ENCODE measurements at places on chromosomes 13 and 19. TPM values are rescaled to one million over a fixed set of nuclear protein-coding genes. Genes with fewer than 3 reads are reported as not detected.

DNA sequence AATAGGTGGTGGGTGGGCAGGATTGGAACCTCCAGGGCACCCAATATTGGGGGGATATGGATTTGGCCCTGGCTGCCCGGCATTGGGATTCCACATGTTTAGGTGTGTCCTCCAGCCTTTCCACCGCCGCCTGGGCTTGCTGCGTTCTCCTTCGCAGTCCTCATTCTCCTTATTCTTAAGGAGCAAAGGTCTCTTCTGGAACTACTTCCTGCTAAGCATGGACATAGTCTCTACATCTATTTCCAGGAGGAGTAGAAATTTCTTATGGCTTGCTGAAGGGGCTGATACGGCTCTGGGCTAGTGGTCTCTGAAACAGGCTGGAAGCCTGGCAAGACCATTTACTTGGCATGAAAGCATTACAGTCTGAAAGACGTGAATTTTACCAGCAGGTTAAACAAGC is 9.2 kb upstream of the FCGBP start:
- DNase-seq, result no peak

DNA sequence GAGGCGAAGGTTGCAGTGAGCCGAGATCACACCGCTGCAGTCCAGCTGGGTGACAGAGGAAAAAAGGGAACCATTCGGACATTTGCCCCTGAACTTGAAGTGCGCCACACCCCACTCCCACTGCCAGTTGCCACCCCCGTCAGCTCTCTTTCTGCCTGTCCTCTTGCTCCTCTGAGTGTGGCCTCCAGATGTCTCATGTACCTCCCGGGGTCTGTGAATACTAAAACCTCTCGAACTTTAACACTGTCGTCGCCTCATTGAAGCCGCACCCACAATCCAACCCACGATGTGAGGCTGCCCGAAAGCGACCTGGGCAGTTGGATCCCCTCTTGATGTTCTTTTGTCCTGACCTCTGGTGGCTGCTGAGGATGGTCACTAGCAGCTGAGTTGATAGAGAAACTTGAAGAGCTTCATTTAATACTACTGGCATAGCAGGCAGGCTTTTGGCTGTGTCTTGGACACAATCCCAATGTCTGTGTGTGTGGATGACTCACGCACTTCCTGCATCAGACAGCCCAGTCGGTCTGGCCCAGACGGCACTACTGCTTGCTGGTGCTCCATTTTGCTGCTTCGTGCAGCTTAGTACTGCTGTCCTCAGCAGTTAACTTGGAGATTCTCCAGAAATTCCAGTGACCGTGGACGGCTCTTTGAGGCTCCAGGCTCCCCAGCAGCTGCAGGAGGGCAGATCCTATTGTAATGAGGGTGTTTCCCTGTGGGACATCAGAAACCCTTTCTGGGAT is 4.2 kb downstream of the FPR3 start:
- DNase-seq, result peak; percentile 98

DNA sequence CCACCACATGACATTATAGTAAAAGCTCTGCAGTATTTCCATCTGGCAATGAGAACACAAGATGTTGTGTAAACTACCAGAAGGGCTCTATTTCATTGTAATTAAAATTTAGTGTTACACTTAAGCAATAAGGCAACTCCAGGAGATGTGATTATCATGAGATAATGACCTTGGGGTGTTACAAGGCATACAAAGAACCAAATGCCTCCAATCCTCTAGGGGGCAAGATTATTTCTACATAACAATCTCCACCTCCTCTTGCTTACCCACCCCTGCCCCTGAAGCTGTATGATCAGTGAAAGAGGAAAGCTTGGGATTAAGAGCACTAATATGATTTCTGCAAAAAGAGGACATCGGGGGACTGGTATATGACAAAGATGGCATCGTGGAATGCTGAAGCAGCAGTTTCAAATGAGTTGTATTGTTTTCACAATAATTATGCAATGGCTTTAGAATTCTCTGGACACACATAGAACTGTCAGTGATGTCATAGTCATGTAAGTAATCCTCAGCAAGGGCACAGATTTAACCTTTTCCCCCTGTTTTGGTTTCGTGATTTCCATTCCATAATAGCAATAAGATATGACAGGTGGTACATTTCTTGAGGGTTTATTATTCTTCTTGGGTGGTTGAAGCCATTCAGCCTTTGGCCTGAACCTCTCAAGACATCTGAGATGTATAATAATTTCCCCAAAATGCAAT is 295.3 kb downstream of the MZT1 start:
- DNase-seq, result no peak

DNA sequence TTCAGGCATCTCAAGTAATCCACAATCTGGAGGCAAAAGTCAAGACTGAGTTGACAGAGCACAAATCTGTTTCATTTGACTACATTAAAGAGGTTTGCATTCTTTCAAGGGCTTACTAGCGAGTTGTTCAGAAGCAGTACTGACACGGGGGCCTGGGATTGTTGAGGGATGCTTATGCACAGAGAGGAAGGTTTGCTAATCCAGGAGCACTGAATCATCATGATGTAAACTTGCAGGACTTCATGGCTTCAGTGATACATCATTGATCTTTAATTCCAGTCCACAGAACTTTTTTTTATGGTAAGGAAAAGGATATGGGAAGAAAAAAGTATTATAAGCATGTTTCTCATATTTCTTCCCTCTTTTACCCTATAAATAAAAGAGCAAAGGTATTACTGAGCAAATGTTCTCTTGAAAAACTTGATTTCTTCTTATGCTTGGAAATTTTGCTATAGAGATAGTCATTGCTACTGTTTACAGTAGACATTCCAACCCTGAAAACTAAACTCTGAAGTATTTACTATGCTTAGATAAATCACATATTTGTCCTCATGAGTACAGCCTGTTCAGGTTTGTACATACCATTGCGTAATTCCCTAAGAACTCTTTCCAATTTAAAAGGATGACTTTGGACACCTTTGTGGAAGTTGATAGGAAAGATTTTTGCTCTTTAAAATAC is 65.8 kb upstream of the KPNA3 start:
- DNase-seq, result peak; percentile 86

The SLC1A5 gene
- 117 TPM for total RNA-seq

The MCEMP1 gene
- total RNA-seq, result not detected

The RGL3 gene
- 23.5 TPM for total RNA-seq
